Cortex of kidney (tissue), 1 donor: ENCODE measurements at places on chromosomes 3 and 15.

DNA sequence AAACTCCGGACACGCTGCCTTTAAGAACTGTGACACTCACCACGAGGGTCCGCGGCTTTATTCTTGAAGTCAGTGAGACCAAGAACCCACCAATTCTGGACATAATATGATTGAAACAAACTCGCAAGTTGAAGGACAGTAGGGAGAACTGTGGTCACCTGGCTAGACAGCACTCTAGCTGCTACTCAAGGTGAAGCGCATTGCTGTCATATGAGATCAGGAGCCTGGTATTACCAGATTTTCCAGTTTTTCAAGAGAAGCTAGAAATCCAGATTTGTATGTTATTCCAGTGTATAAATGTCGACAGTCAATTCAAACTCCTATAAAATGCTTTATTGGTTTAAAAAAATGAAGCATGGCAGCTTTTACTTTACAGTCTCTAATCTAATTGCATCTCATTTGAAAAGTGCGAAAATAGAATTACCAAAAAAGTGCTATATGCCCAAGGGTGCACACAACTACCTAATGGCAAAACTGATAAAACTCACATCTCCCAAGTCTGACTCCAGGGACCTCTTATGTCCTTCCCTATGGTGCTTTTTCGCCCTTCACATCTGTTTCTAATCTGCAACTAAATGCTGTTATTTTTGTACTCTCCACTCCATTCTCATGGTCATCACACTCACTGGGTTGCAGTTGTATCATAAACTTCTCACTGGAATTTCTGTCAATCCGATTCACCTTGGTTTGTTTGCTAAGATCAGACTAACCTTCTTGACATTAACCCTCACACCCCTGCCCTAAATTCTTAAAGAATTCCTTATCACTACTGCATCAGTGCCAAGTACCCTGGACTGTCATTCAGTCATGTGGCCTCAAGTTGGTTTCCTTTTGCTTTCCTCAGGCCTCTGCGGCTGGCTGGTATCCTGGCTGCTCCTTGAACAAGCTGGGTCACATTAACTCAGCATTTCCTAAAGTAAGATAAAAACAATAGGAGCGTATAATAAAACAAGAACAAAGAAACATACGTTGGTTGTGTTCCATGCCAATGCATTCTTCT, 31.5 kb upstream of the ARHGEF26 start:
- no peak for DNase-seq

GRCh38 chr3:77254967-77255831, 215.3 kb downstream of the ROBO2 start:
- no peak for DNase-seq

DNA sequence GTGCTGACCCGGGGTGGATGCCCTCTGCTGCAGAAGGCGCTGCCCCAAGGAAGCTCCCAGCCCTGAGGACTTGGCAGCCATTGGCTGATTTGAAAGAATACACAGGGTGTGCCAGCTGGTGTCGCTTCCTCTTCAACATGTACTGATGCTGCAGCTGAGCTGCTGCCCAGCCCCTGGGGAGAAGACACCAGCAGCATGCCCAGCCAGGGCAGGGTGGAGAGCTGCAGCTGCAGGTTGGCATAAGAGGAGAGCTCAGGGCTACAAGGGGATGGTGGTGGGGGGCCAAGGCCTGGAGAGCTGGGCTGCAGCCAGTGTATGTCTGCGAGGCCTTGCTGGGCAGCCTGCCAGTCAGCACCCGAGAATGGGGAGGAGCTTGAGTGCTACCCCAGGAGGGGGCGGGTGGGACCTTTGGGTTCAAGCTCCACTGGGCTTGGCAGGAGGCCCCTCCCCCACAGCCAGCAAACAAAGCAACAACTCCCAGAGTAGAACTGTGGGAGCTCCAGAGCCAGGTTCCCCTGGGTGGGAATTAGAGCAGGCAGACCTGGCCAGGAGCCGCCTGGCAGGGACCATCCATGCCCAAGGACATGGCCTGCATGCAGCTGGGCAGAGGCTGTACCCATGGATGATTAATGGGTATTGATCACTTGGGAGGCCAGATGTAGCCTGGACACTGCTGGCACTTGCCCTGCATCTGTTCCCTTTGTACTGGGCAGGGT, 9.2 kb upstream of the SEMA4B start:
- DNase-seq = peak; percentile 23

DNA sequence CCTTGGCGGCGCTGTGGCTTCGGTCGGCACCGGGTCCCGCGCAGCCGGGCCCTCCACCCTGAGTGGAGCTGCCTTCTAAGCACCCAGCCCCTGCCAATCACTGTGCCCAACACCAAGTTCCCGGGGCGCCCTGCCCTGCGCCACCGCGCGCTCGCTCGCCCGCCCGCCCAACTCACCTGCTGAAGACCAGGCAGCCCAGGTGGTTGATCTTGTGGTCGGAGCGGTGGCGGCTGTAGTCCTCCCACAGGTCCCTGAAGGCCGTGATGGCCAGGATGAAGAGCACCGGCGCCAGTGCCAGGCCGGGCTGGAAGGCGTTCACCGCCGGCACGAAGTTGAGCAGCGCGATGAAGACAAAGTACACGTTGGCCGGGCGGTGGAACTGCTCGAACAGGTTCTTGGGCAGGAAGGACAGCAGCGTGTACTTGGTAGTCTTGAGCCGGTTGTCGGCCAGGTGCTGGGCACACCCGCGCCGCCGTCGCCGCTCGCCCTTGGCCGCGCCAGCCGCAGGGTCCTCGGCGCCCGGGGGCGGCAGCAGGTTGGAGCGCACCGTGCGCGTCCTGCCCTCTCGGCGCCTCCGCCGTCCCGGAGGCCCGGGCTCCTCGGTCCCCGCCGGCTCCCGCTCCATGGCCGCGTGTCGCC, 536 bp downstream of the ATP10A start:
- DNase-seq = no peak

DNA sequence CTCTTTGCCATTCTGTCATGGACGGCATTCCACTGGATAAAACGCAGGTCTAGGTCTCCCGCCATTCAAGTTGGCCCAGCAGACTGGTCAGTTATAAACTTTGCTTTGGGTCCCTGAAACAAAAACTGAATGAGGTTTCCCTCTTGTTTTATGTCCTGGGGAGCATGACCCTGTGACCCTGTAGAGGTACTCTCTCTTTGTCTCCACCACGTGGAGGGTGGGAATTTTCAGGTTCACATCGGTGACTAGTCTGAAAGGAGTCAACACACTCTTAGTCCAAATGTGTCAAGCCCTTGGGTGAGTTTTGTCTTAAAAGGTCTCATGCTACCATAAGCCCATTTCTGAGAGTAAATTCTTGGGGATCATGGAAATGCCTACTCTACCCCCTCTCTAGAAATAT, 139.9 kb downstream of the PLCH1 start:
- DNase-seq = no peak

GRCh38 chr15:39497759-39498565, 82.9 kb upstream of the THBS1 start:
- DNase-seq = no peak

GRCh38 chr15:38193496-38193895, 59.1 kb upstream of the SPRED1 start:
- no peak for DNase-seq

- DNase-seq = peak; percentile 16
Observed at GRCh38 chr3:69385723-69386555, at the start of gene FRMD4B. FRMD4B (minus strand) TSS chr3:69386088; CDS start chr3:69385989, 99 bp downstream.

DNA sequence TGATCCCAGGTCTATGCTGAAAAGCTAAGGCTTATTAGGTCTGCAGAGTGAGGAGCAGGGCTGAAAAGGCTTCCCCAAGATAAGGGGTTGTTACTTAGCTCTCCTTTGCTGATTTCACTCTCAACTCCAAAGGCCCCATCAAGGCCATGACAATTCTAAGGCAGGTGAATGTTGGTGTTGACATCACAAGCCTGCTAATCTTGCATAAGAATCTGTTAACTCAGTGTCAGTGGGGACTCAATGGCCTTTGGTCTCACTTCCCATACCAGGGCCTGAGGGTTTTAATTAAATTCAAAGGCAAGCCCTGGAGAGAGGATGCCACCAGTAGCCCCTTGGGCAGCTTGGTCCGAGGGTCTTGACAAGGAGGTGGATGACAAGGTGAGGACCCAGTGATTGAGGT, 9.4 kb upstream of the ALAS1 start:
- DNase-seq = no peak

DNA sequence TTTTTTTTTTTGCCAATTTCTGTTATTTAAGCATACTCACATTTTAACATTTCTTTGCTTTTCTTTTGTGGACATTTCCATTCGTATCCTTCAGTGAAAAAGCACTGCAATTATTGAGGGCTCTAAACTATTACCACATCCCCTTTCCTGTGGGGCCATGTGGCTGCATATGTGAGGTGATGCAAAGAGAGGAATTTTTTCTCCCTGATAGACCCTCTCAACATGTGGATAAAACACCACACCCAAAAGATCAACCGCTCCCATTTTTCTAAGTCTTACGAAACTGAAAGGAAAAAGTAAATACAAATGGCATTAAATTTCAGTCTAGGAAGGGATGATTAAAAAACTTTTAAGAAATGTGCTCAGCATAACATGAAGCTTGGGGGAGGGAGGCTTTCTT, 68.8 kb downstream of the DNAJC13 start:
- no peak for DNase-seq

DNA sequence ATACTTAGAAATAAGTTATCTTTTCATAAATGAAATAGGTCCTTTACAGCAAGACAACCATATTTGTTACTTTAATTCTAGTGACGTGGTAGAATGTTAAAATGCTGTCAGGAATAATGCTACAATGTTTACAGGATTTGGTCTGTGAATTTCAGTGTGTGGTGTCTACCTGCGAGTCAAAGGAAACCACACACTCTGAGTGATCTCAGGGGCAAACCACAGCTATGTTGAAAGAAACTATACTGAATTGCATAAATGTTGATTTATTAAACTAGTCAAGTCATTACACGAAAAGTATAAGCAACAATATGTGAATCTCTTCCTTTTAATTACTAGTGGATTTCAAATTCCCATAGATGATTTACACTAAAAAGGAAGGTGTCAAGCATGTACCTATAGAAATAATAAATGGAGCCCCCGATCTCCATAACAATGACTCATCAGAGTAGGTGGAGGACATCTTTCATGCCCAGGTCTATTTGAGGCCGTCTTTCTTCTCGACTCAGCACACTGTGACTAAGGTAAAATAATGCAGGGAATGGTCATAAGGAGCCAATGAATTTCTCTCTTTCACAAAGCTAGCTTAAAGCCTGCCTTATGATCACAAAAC, 463.0 kb downstream of the ERC2 start:
- DNase-seq = no peak
